ENCODE measurements at places on chromosomes 16 and 17.

DNA sequence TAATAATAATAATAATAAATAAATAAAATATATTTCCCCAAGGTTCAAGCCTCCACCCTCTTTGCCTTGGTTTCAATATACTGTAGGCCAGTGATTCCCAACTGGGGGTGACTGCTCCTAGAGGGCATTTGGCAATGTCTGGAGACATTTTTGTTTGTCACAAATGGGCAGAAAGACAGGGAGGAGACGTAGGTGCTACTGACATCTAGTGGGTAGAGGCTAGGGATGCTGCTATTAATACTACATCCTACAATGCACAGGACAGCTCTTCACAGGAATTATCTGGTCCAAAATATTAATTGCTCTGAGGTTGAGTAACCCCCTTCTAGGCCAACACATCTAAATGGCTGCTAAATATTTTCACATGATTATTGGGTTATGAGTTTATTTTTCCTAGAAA is 12.8 kb upstream of the PRR14 start:
- no peak for DNase-seq

DNA sequence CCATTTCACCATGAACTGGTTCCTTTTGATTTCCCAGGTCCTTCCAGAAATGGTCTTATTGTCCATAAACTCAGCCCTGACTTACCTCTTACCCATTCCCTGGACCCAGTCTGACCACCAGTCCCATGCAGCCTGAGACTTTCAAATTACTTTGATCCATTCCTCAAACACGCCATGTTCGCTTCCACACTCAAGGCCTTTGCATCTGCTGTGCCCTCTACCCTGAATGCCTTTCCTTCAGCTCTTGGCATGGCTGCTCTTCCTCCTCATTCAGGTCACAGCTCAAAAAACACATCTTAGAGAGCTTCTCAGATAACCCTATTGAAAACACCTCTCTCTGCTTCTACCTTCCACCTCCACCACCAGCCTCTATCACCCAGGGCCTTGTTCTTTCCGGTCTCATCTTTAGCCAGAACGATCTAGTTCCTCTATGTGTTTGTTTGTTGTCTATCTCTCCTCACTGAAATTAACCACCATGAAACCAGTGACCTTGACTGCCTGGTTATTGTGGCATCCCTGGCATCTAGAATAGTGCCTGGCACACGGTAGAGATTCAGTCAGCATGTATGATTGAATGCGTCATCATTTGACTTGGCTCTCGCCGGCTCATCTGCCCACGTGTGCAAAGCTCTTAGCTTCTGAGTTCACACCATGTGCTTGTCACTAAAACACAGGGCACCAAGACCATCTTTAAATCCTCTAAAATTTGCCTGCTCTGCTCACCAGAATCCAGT is 12.8 kb downstream of the CRYM start:
- no peak for DNase-seq

DNA sequence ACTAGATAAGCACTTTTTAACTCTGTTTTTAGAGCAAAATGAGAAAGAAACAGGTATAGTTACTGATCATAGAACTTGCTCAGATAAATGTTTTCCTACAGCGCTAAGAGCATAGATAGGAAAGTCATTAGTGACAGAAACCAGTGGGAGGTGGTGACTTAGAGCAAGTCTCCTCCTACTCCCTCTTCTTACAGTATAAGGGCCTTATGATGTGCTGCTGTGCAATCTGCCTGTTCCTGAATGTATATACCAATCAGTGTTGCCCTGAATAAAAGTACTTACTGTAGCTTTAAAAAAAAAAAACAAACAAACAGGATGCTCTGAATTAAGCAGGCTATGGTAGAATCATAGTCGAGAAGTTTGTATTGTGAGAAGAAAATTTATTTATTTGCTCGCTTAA is 23.3 kb upstream of the RASL10B start:
- no peak for DNase-seq

DNA sequence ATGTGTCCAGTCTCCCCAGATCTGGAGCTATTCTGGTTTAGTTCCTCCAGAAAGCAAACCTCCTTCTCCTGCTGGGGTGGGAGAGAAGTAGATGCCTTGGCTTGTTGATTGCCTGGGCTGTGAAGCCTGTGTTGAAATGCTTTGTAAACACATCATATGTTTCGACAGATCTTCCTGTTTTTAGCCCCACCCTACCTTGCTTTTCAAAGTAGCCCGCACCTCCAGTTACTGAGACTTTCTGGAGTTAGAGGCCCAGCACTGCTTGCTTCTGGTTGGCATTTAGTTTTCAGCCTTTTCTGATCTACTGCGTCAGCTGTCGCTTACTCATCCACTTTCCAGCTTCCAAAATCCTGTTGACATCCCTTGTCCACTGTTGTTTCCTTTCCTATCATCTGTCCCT is 17.9 kb upstream of the NDEL1 start:
- no peak for DNase-seq

- DNase-seq, result no peak
Measured at GRCh38 chr17:77148077-77148939, 7.5 kb downstream of the SEC14L1 start.

GRCh38 chr16:23869052-23869451 is 33.3 kb downstream of the PRKCB start:
- no peak for DNase-seq

DNA sequence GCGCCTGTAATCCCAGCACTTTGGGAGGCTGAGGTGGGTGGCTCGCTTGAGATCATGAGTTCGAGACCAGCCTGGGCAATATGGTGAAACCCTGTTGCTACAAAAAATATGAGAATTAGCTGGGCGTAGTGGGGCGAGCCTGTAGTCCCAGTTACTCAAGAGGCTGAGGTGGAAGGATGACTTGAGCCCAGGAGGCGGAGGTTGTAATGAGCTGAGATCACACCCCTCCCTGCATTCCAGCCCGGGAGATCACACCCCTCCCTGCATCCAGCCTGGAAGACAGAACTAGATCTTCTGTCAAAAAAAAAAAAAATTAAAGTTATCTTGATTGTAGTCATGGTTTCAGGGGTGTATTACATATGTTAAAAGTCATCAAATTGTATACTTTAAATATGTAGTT is 26.8 kb upstream of the GLG1 start:
- DNase-seq, result no peak

GRCh38 chr16:78100112-78100467 is 636 bp downstream of the WWOX start:
- DNase-seq, result no peak

DNA sequence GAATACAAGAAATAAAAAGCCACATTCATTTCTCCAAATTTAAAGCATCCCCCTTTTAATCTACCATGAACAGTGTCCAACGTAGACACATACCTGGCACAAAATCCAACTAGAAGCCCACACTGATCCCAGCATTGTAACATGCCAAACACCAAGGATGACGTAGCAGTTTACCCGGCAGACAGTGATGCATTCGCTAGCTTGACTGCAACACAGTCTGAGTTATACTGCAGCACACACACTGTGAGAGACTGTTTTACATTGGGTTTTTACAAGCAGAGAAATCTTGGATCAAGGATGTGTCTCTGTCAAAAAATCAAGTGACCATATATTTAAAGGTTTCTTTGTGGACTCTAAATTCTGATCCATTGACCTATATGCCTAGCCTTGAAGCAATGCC is 74.5 kb upstream of the C17orf78 start:
- no peak for DNase-seq

GRCh38 chr17:42997984-42998938 is at the start of gene RPL27:
Gene RPL27 (plus strand): TSS chr17:42998419. CDS start chr17:42998751, 332 bp downstream.
- peak; percentile 100 for DNase-seq

GRCh38 chr16:77584205-77584859 is 138.0 kb upstream of the NUDT7 start:
- DNase-seq, result no peak

DNA sequence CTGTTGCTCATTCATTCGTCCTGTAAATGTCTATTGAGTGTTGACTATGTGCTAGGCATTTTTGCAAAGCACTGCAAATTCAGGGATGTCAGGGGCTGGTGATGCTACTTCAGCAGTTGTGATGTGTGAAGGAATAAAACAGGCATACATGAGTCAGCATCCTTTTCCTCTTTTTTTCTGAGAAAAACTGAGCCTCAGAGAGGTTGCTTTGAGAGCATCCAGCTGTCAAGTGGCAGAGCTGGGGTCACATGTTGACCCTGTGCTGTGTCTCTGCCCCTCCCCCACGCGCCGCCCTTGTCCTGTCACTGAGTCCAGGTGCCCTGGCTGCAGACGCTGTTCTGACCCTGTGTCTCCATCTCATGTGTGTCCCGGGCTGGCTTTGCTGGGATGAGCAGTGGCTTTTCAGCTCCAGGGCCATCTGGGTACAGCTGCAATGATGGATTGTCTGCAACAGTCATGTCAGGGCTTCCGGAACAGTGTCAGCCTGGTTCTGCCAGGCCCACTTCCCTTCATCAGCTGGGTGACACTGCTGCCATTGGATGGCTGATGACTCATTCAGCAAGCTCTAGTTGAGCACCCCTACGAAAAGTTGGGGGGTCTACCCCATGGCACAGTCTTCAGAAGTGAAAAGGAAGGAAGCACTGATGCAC is 14.9 kb downstream of the SEC14L5 start:
- DNase-seq, result no peak

GRCh38 chr17:70699408-70699807 is 530.1 kb downstream of the KCNJ2 start:
- no peak for DNase-seq

- no peak for DNase-seq
Measured at GRCh38 chr16:17801068-17801467, 330.3 kb upstream of the XYLT1 start.

DNA sequence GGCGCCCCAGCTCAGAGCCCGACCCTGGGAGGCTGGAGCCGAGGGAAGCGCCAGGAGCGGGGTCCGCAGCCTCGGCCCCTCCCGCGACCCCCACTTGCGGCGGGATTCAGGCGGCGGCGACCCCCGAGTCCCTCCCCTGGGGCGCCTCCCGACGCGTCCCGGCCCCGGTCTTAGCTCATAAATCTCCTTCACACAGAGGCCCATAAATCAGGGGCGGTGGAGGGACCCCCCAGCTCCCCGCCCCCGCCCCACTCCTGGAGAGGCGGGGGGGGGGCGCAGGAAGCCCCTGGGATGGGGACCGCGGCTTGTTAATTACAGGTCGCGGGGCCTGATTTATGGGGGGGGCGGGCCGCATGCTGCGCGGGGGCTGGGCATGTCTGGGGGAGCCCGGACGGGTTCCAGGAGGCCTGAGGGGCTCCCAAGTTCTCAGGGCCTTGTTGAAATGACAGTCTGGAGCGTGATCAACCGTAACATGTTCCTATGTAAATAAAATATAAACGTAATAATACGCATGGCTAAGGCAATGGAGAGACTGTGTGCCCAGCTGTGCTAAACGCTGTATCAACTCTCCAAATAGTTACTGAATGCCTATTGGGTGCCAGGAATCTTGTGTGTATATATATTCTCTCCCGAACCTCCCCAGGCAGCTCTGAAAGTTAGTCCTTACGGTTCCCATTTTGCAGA is 10.0 kb upstream of the BHLHA9 start:
- DNase-seq, result no peak

DNA sequence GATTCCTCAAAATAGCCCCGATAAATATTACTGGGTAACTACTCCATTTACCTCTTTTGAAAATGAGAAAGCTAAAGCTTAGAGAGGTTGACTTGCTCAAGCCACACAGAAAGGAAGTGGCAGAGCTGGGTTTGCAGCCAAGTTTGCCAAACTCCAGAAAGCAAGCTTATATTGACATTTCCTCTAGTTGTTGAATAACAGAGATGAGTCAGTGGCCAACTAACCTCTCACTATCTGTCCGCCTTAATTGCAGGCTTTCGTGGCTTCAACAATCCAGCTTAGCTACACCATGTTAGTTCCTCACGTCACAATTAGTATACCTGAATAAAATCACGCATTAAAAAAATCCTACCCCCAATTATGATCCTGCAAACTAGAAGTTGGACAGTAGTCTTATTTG is 151.7 kb downstream of the CNTNAP4 start:
- DNase-seq, result no peak

DNA sequence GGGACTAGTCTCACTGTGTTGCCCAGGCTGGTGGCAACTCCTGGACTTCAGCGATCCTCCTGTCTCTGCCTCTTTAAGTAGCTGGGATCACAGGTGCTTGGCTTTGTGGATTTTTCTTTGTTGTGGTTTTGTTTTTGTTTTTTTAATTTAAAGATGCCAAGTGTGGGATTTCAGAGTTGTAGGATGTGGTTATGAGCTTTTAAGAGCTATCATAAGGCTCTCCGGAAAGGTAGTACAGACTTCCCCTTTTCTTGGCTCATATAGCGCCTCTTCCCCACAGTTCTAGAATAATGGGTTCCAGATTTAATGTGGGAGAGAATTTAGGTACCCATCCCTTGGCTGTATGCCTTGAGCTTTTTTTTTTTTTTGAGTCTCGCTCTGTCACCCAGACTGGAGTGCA is 17.1 kb downstream of the AKAP1 start:
- DNase-seq, result no peak

DNA sequence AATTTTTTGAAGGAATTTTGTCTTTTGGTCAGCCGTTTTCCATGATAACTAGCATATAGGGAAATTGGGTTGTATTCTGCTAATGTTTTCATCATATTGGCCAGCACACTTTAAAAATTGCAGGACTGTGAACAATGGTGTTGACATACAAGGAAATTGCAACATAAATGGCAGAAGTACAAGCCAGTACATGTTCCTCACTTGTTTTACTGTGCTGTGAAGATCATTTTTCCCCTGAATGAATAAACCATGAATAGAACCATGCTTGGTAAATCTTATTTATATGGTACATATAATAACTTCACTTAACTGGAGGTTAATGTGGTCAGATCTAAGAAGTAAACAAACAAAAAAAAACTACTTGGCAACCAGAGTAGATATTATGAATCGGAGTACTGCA is 22.8 kb downstream of the OMG start:
- no peak for DNase-seq

- no peak for DNase-seq
Measured at GRCh38 chr16:12504312-12504711, 299.4 kb downstream of the CPPED1 start.

DNA sequence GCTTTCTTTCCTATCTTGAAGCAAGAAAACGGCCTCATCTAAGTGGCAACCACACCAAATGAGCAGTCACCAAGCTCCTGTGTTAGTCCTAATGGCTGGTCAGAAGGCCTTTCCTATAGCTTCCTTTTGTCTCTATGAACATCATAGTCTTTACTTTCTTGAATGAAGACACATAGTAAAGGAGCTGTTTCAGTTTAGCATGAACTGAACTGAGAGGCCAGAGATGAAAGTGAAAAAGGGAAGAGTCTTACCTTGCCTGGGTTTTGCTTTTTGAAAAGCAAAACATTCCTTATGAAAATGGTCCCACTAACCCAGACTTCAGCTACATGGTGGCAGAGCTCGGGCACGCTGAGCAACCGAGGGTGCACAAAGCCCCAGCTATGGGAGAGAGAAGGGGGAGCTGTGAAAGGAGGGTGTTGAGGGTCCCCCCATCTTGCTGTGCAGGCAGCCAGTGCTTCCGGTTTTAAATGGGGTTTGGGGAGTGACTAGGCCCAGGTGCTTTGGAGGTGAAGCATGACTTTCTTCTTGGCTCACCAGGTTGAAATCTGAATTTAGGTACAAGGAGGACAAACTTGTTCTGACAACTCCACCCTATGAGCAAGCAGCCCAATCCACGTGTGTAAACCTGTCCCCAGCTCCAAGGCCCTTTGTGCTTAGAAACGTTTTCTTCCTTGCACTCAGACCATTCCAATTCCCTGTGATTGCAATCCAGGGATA is 9.1 kb upstream of the PSMC3IP start:
- no peak for DNase-seq

- peak; percentile 47 for DNase-seq
Measured at GRCh38 chr17:61635913-61636432, 45.0 kb upstream of the NACA2 start.

- DNase-seq, result no peak
Measured at GRCh38 chr17:15930426-15930825, 14.5 kb upstream of the ADORA2B start.

GRCh38 chr17:77772461-77772897 is 186.0 kb upstream of the TNRC6C start:
- DNase-seq, result no peak

GRCh38 chr17:12756786-12757185 is 32.5 kb upstream of the ARHGAP44 start:
- no peak for DNase-seq

All from SK-N-MC (cell line).